Left colon (tissue), 2 donors: ENCODE measurements at places on chromosomes 1 and 21. TPM values are rescaled to one million over a fixed set of nuclear protein-coding genes. Genes with fewer than 3 reads are reported as not detected.

VASH2 gene
- 0.76 TPM for total RNA-seq

PDZK1IP1 gene
- 32.4 TPM for total RNA-seq

NR5A2 gene
- total RNA-seq = 53.6 TPM

CALML6 gene
- total RNA-seq = 0.34 TPM

AXDND1 gene
- total RNA-seq = 3.8 TPM

ANKRD65 gene
- total RNA-seq = 0.76 TPM

HPDL gene
- 3.6 TPM for total RNA-seq

SPRR5 gene
- total RNA-seq = not detected

SLC45A3 gene
- 30.8 TPM for total RNA-seq
